M059J (cell line): ENCODE measurements at places on chromosomes 12 and 14. TPM values are rescaled to one million over a fixed set of nuclear protein-coding genes. Genes with fewer than 3 reads are reported as not detected.

DNA sequence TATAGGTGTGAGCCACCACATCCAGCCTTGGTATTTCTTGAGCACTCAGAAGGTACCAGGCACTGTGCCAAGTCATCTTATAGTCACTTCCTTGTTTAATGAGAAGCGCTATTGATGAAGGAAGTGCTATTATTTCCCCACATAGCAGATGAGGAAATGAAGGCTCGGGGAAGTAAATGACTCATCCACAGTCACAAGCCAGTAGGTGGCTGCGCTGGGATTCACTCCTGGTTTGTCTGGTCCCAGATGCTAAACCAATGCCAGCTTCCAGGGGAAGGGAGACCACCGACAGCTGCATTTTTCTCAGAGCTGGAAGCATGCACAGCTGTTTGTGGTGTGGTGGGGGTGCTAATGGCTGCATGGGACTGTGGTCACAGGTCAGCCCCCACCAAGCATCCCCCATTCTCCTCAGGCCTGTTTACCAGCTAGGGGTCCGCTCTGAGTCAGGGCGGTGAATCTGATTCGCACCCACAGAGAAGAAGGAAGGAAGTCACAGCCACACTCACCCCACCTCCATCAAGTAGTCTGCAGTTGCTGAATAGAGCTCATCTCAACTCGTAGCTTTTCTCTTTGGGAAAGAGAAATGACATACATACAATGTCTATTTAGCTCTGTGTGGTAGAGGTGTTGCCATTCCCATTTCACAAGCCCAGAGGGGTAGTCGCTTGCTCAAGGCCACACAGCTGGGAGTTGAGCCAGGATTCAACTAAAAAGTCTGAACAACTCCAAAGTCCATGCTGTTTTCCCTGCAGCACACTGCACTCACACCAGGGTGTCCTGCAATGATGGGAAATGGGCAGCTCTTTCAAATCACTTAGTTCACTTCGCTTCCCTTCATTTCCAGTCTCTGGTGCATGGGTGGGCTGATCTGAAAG, 6.3 kb upstream of the LTBP2 start:
- DNase-seq = peak; percentile 66

DNA sequence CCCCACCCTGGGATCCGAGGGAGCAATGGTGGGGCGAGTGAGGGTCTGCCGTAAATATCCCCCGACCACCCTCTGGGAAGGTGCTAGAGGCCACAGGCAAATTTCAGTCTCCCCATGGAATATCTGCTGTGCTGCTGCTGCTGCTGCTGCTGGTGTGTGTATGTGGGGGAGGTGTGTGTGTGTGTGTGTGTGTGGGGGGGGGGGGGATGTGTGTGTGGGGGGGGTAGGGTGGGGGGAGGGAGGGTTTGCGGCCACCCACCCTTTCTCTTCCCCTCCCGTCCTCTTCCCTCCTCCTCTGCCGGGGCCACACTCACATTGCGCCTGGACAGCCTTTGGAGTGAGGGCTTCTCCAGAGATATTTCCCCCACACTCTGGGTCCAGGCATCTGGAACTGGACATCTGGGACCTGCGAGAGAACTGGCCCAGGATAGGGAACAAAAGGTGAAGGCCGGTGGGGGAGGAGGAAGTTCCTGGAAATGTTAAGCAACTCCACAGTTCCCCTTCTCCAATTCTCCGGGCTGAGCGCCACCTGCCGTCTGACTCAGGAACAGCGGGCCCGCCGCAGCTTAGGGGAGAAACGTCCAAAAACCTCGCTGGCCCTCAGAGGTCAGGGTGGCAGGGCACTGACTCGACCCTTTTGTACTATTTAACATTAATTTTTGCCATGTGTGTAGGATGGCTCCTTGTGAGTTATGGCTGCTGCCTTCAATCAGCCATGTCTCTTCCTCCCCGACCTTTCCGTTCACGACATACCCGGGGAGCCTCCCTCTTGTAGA, at the start of gene C1RL:
Gene C1RL, minus strand, starts transcription at position 419 of the 776 bp plus-strand sequence. Its CDS starts 34 bp downstream, at position 385.
- DNase-seq = peak; percentile 85

DNA sequence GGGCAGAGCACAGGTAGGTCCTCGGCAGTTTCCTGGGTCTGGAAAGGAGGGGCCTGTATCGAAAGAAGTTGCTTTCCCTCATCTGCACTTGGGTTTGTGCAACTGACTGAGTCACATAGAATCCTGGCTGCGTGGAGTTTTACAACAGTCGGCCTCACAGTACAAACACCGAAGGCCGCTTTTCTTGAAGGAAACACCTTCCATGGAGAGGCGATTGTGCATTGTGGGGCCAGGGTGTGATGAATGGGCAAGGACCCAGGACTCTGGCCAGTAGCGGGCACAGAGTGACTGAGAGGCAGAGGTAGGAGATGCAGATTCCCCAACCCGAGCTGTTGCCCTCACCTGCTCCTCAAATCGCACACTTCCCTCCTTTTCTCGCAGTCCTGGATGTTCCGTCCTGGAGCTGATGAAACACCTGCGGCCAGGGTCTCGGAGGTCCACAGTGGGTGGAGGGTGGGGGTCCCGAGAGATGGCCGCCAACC, 7.7 kb downstream of the CCND2 start:
- DNase-seq = no peak

- DNase-seq = no peak
Observed at GRCh38 chr12:109999649-109999971, 380 bp downstream of the ANKRD13A start.

DNA sequence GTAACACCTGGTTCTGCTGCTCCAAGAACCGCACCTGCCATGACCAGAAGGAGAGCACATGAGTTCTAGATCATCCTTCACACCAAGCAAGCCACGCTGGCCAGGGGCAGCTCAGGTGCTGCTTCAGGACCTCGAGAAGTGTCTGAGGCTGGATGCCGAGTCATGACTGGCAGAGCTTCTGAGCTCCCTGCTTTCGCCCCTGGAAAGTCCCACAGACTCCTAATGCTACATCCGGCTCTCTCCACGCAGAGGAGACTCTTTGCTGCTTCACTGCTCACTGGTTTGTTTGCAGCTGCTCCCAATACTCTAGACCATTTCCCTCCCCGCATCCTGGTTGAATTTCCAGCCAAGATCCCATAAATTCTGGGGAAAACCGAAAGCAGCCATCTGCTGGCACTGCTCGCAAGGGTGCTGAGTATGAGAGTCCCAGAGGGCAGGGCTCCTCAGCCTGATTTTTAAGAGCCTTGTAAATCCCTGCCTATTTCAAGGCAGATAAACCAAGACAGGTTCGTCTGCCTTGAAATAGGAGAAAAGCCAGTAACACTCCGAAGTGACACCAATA, 1.4 kb downstream of the KRT2 start:
- peak; percentile 27 for DNase-seq

- DNase-seq = no peak
Observed at GRCh38 chr14:94385553-94386057, 2.8 kb downstream of the SERPINA1 start.

GRCh38 chr12:69163681-69164362, 75.5 kb upstream of the CPSF6 start:
- DNase-seq = no peak

GRCh38 chr14:70886421-70887206, 20.6 kb upstream of the PCNX1 start:
- no peak for DNase-seq

GRCh38 chr12:106889950-106890626, 65.6 kb upstream of the TMEM263 start:
- DNase-seq = no peak

DNA sequence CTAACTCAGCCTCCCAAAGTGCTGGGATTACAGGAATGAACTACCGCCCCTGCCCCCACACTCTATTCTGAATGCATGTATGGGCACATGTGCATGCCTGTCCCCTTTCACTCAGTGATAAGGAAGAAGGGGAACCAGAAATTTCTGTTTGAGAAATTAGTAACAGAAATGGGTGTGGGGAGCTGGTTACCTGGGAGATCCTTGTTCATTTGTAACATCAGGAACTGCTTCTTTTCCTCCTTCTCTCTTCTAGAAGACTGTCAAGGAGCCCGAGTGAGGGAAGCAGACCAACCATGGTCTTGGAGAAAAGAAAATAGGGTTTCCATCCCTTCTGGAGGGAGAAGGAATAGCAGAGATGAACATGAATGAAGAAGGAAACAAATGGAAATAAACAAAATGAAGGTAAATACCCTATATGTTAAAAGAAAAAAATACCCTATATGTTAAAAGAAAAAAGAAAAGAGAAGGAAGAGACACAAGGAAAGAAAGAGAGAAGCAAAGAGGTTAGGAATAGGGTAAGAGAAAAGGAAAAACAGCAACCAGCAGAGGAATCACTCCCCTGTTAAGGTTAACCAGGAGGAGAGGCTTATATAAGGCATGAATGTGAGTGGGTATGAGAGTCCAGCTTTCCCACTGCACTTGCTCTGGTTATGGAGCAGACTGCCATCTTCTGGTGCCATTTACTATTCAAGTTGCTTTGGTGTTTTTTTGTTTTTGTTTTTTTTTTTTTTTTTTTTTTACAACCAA, 3.3 kb downstream of the PPP1R3E start:
- DNase-seq = peak; percentile 58

DNA sequence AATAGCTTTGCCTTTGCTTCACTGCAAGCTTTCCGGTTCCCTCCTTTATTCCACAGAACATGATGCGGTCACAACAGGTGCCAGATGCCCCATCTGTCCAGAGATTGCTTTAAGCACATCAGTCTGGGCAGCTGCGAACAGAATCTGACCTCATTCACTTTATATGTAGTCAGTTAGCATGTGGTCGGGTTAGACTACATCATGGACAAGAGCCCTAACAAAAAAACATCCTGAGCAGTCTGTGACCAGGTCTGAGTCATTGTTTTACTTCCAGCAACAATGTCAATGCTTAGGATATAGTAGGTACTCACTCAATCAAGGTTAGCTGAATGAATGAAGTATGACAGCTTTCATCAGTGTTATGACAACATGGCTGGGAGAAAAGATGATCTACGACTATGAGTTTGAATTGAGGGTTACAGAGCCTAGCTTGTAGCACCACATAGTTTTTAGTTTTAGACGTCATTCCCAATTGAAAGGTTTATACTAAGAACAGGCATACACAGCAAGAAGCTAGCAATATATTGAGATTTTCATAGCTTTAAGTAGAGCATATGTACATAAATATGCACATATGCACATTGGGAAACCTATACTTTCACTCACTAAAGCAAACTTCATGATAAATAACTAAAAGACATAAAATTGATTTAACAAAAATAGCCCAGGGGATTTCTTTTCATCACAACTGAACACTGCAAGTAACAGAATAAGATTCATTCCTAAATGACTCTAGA, 64.2 kb upstream of the TMCC3 start:
- DNase-seq = peak; percentile 57

- no peak for DNase-seq
Observed at GRCh38 chr12:105721891-105722290, 391.4 kb downstream of the C12orf75 start.

DNA sequence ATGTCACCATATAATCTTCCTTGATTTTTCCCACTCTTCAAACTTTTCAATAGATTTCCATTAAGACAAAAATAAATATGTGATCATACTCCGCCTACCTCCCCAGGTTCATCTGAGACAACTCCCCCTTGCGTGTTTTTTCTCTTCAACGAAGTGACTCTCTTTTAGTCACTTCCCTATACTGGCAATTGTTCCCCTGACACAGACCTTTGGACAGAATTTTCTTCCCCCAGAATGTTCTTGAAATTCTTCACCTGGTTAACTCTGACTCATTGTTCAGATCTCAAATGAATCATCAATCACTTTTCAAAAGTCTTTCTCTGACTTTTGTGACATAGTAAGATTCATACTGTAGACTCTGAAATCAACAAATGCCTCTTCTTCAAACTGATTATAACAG, 727.3 kb upstream of the LMO3 start:
- DNase-seq = no peak

Gene SLC6A15
- 0.27 TPM in 1 of 2 replicates, not detected in the other for total RNA-seq

Gene DLST
- 28.5 and 36.1 TPM in 2 replicates for total RNA-seq

Gene HOXC10
- 15.0 and 15.3 TPM in 2 replicates for total RNA-seq

Gene MYH6
- not detected in 2 replicates for total RNA-seq

Gene ZDHHC22
- 0.02 TPM in 1 of 2 replicates, not detected in the other for total RNA-seq

Gene PLEKHG7
- total RNA-seq = not detected in 2 replicates
